CD4-positive, alpha-beta T cell treated with Interleukin-15 for 1 hour (primary cell): ENCODE measurements at places on chromosomes 5 and 9.

DNA sequence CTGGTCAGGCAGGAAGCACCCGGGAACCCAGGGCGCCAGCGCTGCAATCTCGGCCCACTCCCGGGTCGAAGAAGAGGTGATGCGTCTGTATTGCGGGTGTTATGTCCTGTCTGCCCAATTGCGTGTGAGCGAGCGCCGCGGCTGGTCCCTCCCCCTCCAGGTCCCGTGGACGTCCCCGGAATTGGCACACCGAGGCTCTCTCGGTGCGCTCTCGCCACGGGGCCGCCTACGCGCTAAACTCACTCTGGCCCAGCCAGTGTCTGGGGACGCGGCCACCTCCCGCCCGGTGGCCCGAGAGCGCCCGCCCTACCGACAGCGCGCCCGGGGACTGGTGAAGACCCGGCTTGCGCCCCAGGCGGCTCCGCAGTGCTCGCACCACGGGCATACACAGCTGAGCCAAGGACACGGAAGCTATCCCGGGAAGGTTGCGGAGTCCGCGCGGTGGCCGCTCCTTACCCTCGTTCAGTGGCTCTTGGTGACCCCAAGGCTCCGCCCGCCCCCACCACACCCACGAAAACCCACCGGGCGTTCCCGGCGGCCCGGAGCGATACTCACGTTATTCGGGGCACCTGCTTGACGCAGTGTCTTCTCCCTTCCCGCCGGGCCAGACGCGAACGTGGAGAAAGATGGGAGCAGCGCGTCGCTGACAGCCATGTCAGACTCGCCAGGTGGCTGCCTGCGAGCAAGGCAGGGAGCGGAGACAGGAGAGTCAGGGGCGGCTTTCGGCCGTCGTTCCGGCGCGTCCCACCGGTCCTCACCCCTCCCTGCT lies 1.0 kb downstream of the KLF4 start:
- DNase-seq = peak; percentile 72

GRCh38 chr5:592158-592557 lies 20.0 kb upstream of the CEP72 start:
- DNase-seq = no peak

DNA sequence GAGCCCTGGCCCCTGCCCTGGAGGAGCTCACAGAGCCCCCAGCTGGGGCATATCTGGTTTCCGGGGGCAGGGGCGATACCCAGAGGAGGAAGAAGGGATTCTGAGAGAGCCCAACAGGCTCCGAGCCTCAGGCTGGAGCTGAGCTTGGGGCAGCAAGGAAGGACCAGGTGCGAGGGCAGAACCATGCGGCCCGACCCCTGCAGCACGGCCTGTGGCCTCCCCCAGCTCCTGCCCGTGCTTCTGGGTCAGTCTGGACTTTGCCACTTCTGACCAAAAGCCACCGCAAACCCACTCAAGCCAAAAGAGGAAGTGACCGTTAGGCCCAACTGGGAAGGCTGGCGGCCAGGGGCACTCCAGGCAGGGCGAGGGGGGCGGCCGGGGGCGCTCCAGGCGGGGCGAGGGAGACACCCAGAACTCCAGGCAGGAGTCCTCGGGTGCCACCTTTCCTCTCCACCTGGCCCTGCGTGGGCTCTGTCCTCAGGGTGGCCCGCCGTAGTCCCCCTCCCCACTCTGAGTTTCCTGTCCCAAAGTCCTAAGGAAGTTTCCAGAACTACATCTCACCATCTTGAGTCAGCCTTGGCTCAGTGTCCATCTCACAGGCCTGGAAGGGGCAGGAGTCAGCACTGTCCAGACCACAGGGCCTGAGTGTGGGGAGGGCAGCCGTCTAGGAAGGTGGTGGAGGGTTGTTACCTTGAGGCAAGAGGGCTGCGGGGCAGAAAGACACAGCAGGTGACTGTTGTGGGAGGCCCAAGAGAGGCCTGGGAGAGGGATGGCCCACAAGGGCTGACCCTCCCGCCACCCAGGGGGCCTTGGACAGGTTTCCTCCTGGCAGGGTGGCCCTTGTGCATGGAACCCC lies 946 bp upstream of the LTC4S start:
- DNase-seq = peak; percentile 19

GRCh38 chr5:115594128-115595047 lies 7.9 kb downstream of the TICAM2 start:
- no peak for DNase-seq

DNA sequence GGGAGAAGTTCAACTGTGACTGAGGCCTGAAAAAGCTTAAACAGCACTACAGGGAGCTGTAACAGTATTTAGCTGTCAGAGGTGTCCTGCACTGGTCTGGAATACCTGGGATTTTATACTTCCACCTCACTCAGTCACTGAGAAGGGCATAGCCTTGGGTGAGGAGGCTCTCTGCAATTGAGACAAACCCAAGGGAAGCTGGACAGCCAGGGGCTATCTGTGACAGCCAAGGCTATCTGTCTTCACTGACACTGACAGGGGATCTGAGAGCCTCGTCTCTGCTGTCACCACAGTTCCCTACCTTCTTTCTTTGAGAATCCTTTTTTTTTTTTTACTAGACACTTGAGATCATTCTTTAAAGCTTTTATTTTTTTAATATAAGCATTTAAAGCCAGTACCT lies 356.2 kb upstream of the CD180 start:
- no peak for DNase-seq

DNA sequence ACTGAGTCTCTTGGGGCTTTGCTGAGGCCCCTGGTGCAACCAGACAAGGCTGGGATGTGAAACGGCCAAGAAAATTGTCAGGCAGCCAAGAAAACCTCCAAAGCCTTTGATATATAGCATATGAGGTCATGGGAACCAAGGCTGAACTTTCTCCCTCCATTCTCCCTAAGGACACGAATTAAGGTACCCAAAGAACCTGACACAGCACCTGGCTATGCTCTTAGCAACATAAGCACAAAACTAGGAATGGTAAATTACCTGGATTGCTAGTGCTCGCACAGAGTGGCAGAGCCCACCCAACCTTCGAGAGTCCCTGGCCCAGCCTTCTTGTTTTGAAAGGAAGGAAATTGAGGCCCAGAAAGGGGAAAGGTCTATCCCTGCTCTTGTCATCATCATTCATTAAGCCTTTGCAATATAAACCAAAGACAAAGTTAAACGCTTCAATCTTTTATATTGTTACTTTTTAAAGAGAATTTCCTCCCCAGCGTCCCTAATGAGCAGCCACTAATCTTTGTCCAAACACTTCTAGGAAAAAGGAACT lies 220.0 kb upstream of the NR4A3 start:
- no peak for DNase-seq

DNA sequence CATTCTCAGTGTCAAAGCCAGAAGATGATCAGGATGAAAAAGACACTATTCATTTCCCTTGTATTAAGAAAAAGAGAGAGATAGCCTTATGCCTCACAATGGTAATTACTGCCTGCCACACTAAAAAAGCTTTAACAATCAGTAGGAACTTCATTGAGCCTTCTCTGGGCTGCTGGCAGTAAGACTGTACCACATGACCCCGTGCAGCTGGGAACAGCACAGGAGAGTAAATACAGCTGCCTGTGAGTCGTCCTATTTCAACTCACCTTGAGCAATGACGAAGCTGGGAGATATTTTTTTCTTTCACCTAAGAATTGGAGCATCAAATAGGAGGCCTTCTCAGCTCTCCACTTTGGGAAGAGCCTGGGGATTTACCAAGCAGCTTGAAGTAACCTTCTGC lies 316.3 kb downstream of the GABRB2 start:
- DNase-seq = no peak

- DNase-seq = no peak
These were observed 231.4 kb downstream of the PDE4D start for GRCh38 chr5:59661954-59662615.

DNA sequence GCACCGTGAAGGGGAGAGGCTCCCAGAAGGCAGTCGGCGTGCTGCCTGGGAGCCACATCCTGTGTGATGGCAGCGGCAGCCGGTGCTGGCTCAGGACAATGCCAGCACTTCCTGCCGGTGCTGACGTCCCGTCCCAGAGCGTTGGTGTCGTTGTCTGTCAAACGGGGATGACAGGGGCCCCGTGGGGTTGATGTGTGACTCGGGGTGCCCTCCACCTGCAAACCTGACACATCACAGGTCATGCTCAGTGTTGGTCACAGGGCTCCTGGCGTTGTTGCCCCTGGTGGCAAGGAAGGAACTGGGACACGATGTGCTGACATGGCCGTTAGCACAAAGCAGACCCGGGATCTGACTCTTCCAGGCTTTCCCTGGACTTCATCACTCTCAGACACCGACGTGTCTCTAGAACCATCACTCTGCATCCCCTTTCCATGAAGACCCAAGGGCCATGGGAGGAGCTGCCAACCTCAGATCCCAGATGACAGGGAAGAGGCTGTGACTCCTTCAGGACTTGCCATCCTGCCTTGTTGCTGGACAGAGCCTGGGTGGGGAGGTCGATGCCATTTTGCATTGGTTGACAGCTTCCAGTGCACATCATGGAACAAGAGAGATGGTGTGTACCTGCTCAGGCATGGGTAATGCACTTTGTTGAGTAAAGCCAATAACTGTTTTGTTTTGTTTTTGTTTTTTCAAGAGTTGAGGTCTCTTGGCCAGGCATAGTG lies 21.5 kb downstream of the PLPP7 start:
- DNase-seq = peak; percentile 68

- DNase-seq = no peak
These were observed 35.1 kb downstream of the B4GALT1 start for GRCh38 chr9:33131790-33132772.

DNA sequence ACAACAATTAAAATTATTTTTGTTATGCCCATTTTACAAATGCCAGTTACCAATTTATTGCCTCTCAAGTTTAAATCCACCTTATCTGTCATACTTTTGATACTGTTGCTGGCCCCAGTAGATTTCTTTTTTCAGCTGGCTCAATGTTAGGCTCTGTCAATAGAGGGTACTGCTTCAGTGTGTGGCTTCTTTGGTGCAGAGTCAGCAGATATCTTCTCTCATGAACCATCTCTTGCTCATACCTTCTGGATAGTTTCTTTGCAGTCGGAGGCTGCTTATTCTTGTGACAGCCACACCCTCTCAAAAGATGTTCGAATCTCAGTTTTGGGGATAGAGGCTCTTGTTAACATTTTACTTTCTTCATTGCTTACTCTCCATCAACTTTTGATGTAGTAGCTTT lies 849.9 kb upstream of the SEMA6A start:
- no peak for DNase-seq

DNA sequence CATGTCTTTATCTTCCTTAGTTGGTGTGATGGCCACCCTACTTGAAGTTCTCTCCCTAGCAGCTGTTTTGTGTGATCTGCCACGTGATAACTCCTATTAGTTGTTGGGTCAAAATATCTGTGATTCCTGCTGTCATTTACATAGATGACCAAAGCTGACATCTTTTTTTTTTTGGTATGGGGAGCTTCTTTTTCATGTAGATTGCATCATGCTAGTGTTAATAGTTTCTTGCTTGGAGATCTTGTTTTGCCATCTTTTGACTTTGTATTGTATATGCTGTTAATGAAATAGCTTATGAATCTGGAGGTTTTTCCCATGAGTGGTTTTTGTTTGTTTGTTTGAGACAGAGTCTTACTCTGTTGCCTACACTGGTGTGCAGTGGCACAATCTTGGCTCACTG lies 243.8 kb downstream of the KDM4C start:
- no peak for DNase-seq

DNA sequence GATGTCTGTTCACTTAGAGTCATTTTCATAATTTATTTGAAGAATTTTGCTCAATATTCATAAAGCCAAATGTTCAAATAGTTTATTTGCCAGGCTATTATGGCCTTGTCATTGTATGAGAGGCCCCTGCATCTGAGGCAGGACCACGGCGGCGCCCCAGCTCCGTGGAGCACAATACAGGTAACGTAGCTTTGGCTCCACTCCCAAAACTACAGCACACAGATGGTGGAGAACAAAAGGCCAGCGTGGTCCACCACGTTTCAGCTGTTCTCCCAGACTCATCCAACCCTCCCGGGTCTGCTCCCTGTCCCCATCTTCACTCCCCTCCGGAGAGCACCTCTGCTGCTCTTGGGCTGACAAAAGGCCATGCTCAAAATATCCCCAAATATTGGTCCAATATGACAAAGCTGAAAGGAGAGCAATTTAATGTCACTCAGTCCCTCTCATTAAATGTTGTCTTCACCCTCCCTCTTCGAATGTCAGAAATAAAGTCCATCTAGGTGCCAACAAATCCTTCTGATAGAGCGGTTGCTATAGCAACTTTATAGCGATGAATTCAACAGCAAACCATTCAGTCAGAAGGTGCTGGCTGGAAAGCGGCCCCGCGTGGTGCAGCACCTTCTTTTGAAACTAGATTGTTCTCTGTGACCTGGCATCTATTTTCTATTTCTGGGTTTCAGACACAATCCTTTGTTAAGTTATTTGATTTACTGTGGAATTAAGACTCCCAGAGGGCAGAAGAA lies 504.3 kb downstream of the ARHGEF28 start:
- no peak for DNase-seq

DNA sequence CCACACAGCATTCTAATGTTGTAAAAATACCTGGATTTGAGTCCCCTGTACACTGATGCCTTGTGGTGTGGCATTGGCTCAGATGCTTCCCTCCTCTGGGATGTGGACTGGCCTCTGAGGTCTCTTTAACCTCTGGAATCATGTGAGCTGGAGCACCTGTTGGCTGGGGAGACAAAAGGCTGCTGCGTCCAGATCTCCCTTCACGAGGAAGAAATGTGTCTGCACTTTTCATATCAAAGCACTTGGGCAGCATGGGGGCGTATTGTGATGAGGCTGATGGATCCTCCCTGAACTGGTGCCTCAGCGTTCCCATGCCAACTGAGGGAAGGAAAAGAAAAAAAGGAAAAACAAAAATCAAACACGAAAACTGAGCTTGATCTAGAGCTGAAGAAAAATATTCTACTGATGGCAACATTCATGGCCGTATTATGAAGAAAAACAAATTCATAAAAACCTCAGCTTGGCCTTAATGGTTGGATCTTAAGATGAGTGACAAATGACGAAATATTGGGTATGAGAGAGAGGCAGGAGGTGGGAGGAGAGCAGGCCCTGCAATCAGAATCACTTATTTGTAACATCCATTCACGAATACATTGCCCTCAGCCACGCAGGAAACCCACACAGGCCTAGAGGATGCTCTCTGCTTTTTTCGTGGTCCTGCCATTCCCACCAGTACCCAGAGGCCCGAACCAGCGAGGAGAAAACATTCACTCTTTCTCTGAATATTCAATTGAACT lies 26.2 kb downstream of the GRIA1 start:
- no peak for DNase-seq

DNA sequence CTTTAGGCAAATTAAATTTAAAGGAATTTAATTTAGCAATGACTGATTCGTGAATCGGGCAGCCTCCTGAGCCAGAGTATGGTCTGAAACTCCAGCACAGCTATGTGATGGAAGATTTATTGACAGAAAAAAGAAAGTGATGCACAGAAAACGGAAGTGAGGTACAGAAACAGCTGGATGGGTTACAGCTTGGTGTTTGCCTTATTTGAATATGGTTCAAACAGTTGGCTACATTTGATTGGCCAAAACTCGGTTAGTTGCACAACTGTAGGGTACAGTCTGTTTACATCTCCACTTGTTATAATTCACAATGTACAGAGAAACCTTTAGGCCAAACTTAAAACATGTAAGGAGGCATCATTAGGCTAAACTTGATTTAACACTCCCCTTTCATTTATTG lies 1716.1 kb upstream of the C9orf72 start:
- DNase-seq = no peak
